ENCODE measurements at places on chromosomes 12 and 14. TPM values are rescaled to one million over a fixed set of nuclear protein-coding genes. Genes with fewer than 3 reads are reported as not detected.

DNA sequence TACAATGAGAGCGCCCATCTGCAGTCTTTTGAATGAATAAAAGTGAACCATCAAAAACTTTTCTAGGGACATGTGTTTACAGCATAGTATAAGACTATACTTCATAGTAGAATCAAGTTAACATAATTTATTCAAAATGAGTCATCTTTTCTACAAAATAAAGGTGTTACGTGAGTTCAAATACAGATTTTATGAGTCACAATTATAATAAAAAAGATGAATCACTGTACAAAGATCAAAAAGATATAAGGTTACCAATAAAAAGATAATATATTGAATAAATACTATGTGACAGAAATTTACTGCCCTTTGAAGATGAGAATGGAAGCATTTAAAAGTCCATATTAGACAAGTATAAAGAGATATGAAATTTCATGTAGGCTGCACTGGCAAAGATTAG lies 2.8 kb downstream of the MBIP start:
- DNase-seq, result no peak
- H3K27ac ChIP-seq, result no peak overlapping the region
- peak overlapping the region; percentile 83 for H3K4me3 ChIP-seq
- H3K4me1 ChIP-seq, result peaks cover 66% of the 10 kb centered on the region

- no peaks in the 10 kb centered on the region for H3K4me1 ChIP-seq
- no peaks in the 10 kb centered on the region for H3K27me3 ChIP-seq
- H3K4me3 ChIP-seq, result no peak overlapping the region
Measured at GRCh38 chr14:73014105-73014504, 12.8 kb downstream of the ZFYVE1 start.

DNA sequence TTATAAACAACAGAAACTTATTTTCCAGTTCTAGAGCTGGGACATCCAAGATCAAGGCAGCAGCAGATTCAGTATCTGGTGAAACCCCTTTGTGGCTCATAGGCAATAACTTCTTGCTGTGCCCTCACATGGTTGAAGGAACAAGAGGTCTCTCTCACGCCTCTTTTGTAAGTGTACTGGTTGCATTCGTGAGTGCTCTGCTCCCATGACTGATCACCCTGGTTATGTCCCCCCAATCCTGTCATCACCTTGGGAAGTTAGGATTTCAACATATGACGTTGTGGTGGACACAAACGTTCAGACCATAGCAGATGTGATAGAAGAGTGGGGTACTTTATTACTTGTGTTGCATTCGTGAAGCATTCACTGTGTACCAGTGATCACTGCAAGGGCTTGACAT lies 184.0 kb downstream of the SRGAP1 start:
- no peak overlapping the region for H3K27ac ChIP-seq
- H3K27me3 ChIP-seq, result no peaks in the 10 kb centered on the region
- H3K4me1 ChIP-seq, result no peaks in the 10 kb centered on the region
- DNase-seq, result no peak
- H3K36me3 ChIP-seq, result no peaks in the 10 kb centered on the region

Gene LIN7A
- 31.7 TPM for total RNA-seq

Gene TAS2R14
- 7.0 TPM for total RNA-seq

DNA sequence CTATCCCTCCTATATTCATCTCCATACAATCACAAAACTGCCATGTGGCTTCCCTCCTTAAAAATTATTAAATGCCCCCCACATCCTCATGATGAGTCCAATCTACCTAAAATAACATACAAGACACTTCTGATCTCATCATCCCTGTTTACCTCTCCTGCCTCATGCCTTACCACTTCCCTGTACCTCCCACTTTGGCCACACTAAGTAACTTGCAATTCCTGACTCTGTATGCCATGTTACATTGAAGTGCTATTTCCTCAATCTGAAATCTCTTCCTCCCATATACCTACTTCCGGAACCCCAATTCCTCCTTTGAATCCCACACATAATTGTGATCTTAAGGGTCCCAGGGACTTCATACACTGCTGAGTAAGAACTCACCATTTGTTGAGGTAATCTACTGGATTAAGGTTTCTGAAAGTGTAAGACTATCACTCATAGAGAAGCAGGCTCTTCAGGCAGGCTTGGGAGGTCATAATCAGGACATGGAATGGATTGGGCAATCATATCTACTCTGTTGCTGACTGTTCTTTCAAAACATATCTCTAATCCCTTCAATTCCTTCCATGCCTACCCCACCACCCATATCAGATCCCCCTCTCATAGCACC lies 117.6 kb upstream of the PLEKHG7 start:
- H3K4me3 ChIP-seq, result no peak overlapping the region
- no peak for DNase-seq
- H3K4me1 ChIP-seq, result peaks cover 9% of the 10 kb centered on the region

Gene UNC119B
- total RNA-seq, result 58.9 TPM

Gene C1QL4
- total RNA-seq, result 2.8 TPM

Gene TSPAN11
- 27.7 TPM for total RNA-seq

DNA sequence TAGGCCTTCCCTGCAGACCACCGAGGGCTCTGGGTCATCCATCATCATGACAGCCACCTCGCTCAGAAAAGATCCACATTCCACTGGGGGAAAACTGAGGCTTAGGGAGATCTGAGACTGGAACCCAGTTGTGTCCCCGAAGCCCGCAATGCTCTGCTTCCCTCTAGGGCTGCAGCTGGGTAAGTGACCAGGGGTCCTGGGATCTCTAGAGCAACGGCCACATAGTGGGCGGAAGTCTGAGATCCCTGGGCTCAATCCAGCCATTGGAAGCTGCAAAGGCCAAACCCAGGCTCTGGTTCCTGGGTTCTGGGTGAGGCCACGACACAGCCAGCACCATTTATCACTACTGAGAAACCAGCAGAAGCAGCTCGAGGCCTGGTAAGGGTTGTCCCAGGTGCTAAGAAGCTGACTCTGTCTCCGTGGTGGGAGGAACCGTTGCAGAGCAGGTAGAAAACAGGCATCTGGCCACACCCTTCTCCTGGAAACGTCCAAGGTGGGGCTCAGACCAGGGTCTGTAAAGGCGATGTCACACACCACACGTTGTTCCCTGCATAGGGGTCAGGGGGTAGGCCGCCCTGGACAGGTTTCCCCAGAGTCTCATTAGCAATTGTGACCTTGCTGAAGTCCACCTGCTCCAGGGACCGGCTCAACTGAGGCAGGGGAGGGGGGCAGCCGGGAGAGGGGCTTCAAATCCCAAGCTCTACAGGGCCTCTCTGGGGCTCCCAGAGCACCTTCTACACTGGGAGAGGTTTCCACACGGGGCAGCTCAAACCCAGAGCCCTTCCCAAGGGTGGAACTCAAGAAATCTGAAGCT lies 38.6 kb downstream of the BCL11B start:
- H3K36me3 ChIP-seq, result no peaks in the 10 kb centered on the region
- DNase-seq, result no peak
- no peaks in the 10 kb centered on the region for H3K27me3 ChIP-seq
- no peak overlapping the region for H3K27ac ChIP-seq
- H3K4me3 ChIP-seq, result no peak overlapping the region

Gene CAPZA3
- total RNA-seq, result not detected

DNA sequence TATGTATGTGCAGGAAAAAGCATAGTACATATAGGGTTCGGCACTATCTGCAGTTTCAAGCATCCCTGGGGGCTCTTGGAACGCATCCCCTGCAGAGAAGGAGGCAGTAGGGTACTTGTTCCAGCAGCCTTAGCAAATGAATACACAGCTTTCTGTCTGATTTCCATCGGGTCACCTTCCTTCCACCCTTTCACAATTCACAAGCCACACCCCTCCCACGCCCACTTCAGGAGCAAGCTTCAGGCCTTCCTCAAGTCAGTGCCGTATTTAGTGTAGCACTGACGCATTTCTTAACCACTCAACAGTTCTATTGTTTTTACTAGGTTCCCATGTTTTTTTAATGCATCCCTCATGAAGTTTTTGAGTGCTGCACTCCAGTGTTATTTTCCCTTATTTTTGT lies 64.2 kb downstream of the CLMN start:
- peaks cover 48% of the 10 kb centered on the region for H3K4me1 ChIP-seq
- no peaks in the 10 kb centered on the region for H3K36me3 ChIP-seq
- H3K27ac ChIP-seq, result no peak overlapping the region
- peak; percentile 78 for DNase-seq
- H3K27me3 ChIP-seq, result no peaks in the 10 kb centered on the region

DNA sequence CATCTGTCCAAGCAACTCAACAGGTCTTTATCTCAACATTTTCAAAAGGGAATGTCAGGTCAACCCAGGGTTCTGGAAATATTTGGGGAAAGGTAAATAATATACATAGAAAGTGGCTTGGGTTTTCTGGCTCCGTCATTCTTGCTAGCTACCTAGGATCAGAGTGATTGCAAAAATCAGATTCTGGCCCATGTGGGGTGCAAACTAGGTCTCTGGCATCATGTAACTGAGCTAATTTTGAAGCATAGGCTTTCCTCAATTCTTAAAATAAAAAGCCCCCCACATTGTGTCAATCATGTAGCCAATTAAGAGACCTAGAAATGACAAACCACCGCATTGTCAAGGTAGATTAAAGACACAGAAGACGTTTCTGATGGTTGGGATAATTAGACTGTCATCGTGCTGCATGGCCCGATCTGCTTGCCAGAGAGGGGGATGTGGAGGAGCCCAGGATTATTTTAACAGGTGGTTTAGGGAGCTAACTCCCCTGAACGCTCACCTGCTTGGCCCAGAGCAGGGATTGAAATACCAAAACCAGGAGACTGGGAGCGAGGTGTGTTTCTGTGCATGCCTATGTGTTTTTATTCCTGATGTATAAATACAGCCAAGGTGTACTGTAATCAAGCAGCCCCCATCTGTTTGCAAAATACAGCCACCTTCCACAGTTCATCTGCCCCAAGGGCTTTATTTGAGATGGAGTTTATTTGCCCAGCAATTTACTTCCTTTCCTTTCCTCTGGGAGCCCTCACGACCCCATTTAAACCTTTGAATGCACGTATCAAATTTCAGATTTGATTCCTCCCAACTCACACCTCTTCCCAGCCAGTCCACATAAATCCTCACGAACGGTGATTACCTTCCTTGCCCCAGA lies 189.5 kb downstream of the TTC8 start:
- no peak for DNase-seq
- H3K4me3 ChIP-seq, result no peak overlapping the region
- H3K27me3 ChIP-seq, result no peaks in the 10 kb centered on the region
- no peaks in the 10 kb centered on the region for H3K36me3 ChIP-seq
- no peak overlapping the region for H3K27ac ChIP-seq

GRCh38 chr14:33972583-33973081 lies 21.8 kb upstream of the EGLN3 start:
- H3K36me3 ChIP-seq, result peaks cover 3% of the 10 kb centered on the region
- peaks cover 3% of the 10 kb centered on the region for H3K27me3 ChIP-seq

GRCh38 chr14:22613106-22613695 lies 15.1 kb downstream of the ABHD4 start:
- no peaks in the 10 kb centered on the region for H3K36me3 ChIP-seq
- H3K27ac ChIP-seq, result no peak overlapping the region
- H3K4me1 ChIP-seq, result no peaks in the 10 kb centered on the region
- no peak overlapping the region for H3K4me3 ChIP-seq
- no peak for DNase-seq

DNA sequence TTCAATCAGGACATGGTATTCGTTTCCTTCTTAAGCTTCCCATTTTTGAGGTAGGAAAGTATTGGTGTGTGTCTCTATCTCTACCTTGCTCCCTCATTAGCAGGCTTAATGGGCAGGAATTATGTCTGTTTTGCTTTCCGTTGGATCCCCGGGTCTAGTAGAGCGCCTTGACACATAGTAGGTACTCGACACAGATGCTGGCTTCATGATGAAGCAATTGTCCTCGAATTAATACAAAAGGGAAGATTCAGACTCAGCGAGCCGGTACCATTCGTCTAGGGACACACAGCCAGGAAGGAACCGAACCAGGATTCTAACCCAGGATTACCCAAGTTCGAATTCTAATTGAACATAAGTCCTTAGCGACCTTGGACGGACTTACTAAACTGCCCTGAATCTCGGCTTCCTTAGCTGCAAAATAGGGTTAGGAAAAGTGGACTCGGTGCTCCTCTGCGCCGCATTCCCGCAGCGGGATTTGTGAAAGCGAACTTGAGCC lies 496 bp upstream of the ISCU start:
- H3K4me3 ChIP-seq, result peak overlapping the region; percentile 67
- H3K4me1 ChIP-seq, result peaks cover 6% of the 10 kb centered on the region
- DNase-seq, result peak; percentile 53
- H3K27me3 ChIP-seq, result no peaks in the 10 kb centered on the region
- peaks cover 6% of the 10 kb centered on the region for H3K36me3 ChIP-seq
- peak overlapping the region; percentile 95 for H3K27ac ChIP-seq

- H3K36me3 ChIP-seq, result no peaks in the 10 kb centered on the region
- peaks cover 9% of the 10 kb centered on the region for H3K4me1 ChIP-seq
- H3K27me3 ChIP-seq, result no peaks in the 10 kb centered on the region
- DNase-seq, result no peak
- H3K27ac ChIP-seq, result no peak overlapping the region
Measured at GRCh38 chr12:13093848-13094220, 9.6 kb downstream of the GSG1 start.

GRCh38 chr12:62530596-62530995 lies 64.0 kb downstream of the MON2 start:
- no peaks in the 10 kb centered on the region for H3K4me1 ChIP-seq
- DNase-seq, result no peak
- H3K4me3 ChIP-seq, result no peak overlapping the region

- H3K36me3 ChIP-seq, result no peaks in the 10 kb centered on the region
- DNase-seq, result no peak
- H3K27me3 ChIP-seq, result no peaks in the 10 kb centered on the region
- no peak overlapping the region for H3K27ac ChIP-seq
- no peak overlapping the region for H3K4me3 ChIP-seq
Measured at GRCh38 chr14:104503691-104504090, 75.9 kb upstream of the C14orf180 start.

- DNase-seq, result no peak
- no peak overlapping the region for H3K27ac ChIP-seq
- H3K27me3 ChIP-seq, result no peaks in the 10 kb centered on the region
- H3K4me3 ChIP-seq, result no peak overlapping the region
- H3K4me1 ChIP-seq, result peaks cover 43% of the 10 kb centered on the region
Measured at GRCh38 chr12:505221-505620, 45.5 kb downstream of the B4GALNT3 start.

Gene TBC1D30
- 9.7 TPM for total RNA-seq

DNA sequence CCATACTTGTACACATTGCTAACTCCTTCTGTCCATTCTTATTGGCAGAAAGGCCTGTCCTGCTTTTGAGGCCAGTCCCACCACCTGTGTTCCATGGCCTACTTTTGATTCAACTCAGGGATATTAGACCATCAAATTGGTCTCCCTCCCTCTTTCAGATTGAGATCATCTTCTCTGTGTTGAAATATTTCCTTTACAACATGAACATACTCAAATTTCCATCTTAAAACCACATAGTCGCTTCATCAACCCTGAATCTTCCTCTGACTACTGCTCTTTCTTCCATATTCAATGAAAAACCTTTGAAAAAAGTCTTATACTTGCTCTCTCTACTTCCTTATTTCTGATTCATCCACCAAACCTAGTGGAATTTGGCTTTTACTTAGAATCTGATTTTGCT lies 34.9 kb downstream of the TRMT5 start:
- H3K27ac ChIP-seq, result no peak overlapping the region
- no peak overlapping the region for H3K4me3 ChIP-seq
- no peak for DNase-seq
- H3K4me1 ChIP-seq, result peaks cover 9% of the 10 kb centered on the region

DNA sequence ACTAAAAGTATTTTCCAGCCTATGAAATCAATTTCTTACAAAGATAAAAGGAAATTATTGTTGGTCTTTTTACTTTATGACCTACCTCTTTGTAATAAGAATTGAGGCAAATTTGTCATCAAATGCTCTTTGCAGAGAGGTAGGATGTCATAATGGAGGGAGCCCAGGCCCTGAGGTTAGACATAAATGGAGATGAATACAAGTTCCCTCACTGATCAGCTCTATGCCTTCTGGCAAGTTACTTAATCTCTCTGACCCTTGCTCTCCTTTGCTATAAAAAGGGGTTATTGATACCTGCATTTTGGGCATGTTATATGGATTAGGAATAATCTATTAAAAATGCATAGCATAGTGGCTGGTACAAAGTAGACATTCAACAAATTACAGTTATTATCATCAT lies 146.9 kb upstream of the KRR1 start:
- H3K27me3 ChIP-seq, result no peaks in the 10 kb centered on the region
- H3K27ac ChIP-seq, result no peak overlapping the region
- H3K4me3 ChIP-seq, result no peak overlapping the region

Data from neural progenitor cell (in vitro differentiated cells).